ENCODE measurements at places on chromosomes 3 and 15.

DNA sequence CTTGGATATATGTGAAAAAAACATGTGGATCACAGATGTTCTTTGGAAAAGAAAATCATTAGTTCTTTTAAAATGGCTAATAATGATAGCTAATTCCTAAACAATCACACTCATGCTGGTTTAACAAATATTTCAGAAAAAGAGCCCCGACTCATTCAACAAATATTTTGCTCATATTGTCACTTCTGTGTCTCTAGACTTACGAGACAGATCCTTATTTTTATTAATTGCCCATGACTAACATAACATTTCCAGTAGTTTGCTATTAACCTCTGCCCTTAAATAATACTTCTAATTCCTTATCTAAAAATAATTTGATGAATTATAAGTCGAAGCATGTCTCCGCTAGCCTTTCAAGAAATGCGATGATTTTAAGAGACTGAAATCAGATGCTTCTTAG lies 70.4 kb downstream of the SATB1 start:
- H3K4me1 ChIP-seq: no peaks in the 10 kb centered on the region
- H3K27me3 ChIP-seq: no peaks in the 10 kb centered on the region
- H3K36me3 ChIP-seq: peaks cover 2% of the 10 kb centered on the region

GRCh38 chr15:46778876-46779275 lies 938.4 kb upstream of the SEMA6D start:
- no peaks in the 10 kb centered on the region for H3K36me3 ChIP-seq
- no peaks in the 10 kb centered on the region for H3K4me1 ChIP-seq
- H3K4me3 ChIP-seq: no peak overlapping the region
- H3K27me3 ChIP-seq: no peaks in the 10 kb centered on the region
- H3K27ac ChIP-seq: no peak overlapping the region

GRCh38 chr3:101518421-101518871 lies 5.4 kb upstream of the SENP7 start:
- peak overlapping the region; percentile 82 for H3K27ac ChIP-seq
- H3K27me3 ChIP-seq: peaks cover 2% of the 10 kb centered on the region
- H3K36me3 ChIP-seq: no peaks in the 10 kb centered on the region
- no peak overlapping the region for H3K4me3 ChIP-seq
- DNase-seq: no peak

GRCh38 chr3:81339040-81339845 lies 422.2 kb downstream of the GBE1 start:
- no peaks in the 10 kb centered on the region for H3K4me1 ChIP-seq
- no peak for DNase-seq
- no peak overlapping the region for H3K27ac ChIP-seq
- H3K36me3 ChIP-seq: no peaks in the 10 kb centered on the region

DNA sequence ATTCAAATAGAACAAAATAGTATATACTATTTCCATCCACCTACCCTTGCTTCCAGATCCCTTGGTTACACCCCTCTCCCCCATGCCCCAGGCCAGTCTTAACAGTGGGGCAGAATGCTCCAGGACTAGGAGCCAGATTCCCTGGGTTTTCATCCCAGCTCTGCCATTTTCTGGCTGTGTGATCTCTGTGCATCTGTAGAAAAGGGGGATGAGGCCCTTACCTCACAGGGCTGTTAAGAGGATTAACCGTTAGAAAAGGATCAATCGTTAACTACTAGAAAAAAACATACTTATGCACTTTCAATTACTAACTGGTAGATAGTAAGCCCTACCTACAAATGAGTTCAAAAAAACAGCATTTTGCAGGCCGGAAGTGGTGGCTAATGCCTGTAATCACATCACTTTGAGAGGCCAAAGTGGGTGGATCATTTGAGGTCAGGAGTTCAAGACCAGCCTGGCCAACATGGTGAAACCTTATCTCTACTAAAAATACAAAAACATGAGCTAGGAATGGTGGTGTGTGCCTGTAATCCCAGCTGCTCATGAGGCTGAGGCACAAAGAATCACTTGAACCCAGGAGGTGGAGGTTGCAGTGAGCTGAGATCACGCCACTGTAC lies 11.7 kb downstream of the EBLN2 start:
- no peak overlapping the region for H3K27ac ChIP-seq
- no peaks in the 10 kb centered on the region for H3K36me3 ChIP-seq
- DNase-seq: no peak
- no peaks in the 10 kb centered on the region for H3K4me1 ChIP-seq
- no peak overlapping the region for H3K4me3 ChIP-seq

- H3K27me3 ChIP-seq: peaks cover 1% of the 10 kb centered on the region
- H3K4me1 ChIP-seq: no peaks in the 10 kb centered on the region
- H3K27ac ChIP-seq: no peak overlapping the region
Observed at GRCh38 chr3:146967783-146968182, 362.6 kb upstream of the PLSCR5 start.

DNA sequence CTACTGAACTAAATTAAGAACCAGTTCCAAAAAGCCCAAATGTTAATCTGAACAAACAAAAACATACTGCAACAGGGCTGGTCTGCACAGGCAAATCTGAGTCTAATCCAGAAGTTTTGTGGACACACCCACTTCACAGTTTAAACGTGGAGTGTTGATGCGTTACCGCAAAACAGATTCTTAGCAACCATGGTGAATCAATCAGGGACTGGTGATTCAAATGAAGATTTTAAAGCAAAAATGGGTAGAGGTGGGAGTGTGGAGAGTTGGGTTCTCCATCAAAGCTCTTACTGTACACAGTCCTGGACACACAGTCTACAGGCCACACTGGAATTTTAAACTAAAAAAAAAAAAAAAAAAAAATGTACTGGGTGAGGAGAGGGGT lies 5.2 kb downstream of the ANXA2 start:
- peak overlapping the region; percentile 67 for H3K27ac ChIP-seq
- peaks cover 39% of the 10 kb centered on the region for H3K4me1 ChIP-seq
- no peak overlapping the region for H3K4me3 ChIP-seq
- no peaks in the 10 kb centered on the region for H3K27me3 ChIP-seq
- DNase-seq: no peak
- peaks cover 11% of the 10 kb centered on the region for H3K36me3 ChIP-seq

Measured in memory B cell (primary cell).